ENCODE measurements at places on chromosomes 4 and X. TPM values are rescaled to one million over a fixed set of nuclear protein-coding genes. Genes with fewer than 3 reads are reported as not detected.

The OTC gene
- 2.6 TPM for total RNA-seq

DNA sequence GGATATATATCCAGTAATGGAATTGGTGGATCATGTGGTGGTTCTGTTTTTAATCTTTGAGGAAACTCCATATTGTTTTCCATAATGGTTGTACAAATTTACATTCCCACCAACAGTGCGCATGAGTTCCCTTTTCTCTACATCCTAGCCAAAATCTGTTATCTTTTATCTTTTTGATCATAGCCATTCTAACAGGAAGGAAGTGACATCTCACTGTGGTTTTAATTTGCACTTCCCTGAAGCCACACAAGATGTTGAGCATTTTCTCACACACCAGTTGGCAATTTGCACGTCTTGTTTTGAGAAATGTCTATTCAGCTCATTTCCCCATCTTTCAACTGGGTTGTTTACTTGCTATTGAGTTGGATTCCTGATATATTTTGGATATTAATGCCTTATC is 194.9 kb downstream of the CBLL2 start:
- no peaks in the 10 kb centered on the region for H3K27me3 ChIP-seq
- no peaks in the 10 kb centered on the region for H3K36me3 ChIP-seq
- H3K4me1 ChIP-seq, result no peaks in the 10 kb centered on the region
- no peak overlapping the region for H3K4me3 ChIP-seq
- DNase-seq, result no peak
- H3K27ac ChIP-seq, result no peak overlapping the region

- DNase-seq, result no peak
- H3K27me3 ChIP-seq, result no peaks in the 10 kb centered on the region
- H3K27ac ChIP-seq, result no peak overlapping the region
- H3K4me1 ChIP-seq, result no peaks in the 10 kb centered on the region
Observed at GRCh38 chr4:165625281-165625680, 246.5 kb downstream of the CPE start.

GRCh38 chr4:36317721-36318120 is 36.3 kb downstream of the DTHD1 start:
- no peaks in the 10 kb centered on the region for H3K36me3 ChIP-seq
- no peak overlapping the region for H3K27ac ChIP-seq
- H3K4me3 ChIP-seq, result no peak overlapping the region
- no peak for DNase-seq
- H3K4me1 ChIP-seq, result no peaks in the 10 kb centered on the region

The SYTL4 gene
- total RNA-seq, result 0.73 TPM

GRCh38 chrX:3638280-3638873 is 75.1 kb downstream of the PRKX start:
- no peaks in the 10 kb centered on the region for H3K27me3 ChIP-seq
- no peaks in the 10 kb centered on the region for H3K36me3 ChIP-seq
- H3K4me3 ChIP-seq, result no peak overlapping the region
- H3K4me1 ChIP-seq, result no peaks in the 10 kb centered on the region
- no peak overlapping the region for H3K27ac ChIP-seq
- peak; percentile 11 for DNase-seq

GRCh38 chr4:60729194-60729593 is 470.9 kb upstream of the ADGRL3 start:
- H3K27me3 ChIP-seq, result no peaks in the 10 kb centered on the region
- no peak overlapping the region for H3K4me3 ChIP-seq
- DNase-seq, result no peak
- H3K27ac ChIP-seq, result no peak overlapping the region
- no peaks in the 10 kb centered on the region for H3K4me1 ChIP-seq

DNA sequence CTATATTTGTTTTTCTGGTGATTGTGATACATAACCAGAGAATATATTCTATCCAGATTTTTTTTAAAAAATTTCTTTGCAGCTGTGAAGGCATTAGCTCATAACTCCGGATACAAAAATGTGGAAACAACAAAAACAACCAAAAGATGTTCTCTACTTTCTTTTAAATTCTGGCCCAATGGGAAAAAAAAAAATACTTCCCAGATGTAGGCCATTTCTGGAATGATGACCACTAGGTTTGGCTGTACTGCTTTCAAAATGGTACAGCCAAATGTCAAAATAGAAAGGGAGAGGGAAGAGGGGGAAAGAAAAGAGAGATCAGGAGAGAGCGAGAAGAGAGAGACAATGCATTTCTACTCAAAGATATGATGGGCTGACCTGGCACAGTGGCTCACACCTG is 14.6 kb downstream of the ANOS1 start:
- H3K36me3 ChIP-seq, result no peaks in the 10 kb centered on the region
- DNase-seq, result no peak
- no peak overlapping the region for H3K4me3 ChIP-seq
- H3K4me1 ChIP-seq, result no peaks in the 10 kb centered on the region
- no peak overlapping the region for H3K27ac ChIP-seq

The TASL gene
- not detected for total RNA-seq

GRCh38 chr4:185640811-185641675 is 105.7 kb upstream of the PDLIM3 start:
- no peaks in the 10 kb centered on the region for H3K27me3 ChIP-seq
- peaks cover 8% of the 10 kb centered on the region for H3K36me3 ChIP-seq
- DNase-seq, result peak; percentile 76
- no peaks in the 10 kb centered on the region for H3K4me1 ChIP-seq

Data from HepG2 (cell line).